ENCODE measurements at places on chromosomes 1 and 21. TPM values are rescaled to one million over a fixed set of nuclear protein-coding genes. Genes with fewer than 3 reads are reported as not detected.

ZNF436 gene
- total RNA-seq: 35.7 TPM

ZSWIM5 gene
- under 0.01 TPM for total RNA-seq

APCS gene
- total RNA-seq: not detected

FUCA1 gene
- 21.1 TPM for total RNA-seq

PLEKHG5 gene
- total RNA-seq: 45.2 TPM

WDR47 gene
- 16.8 TPM for total RNA-seq

TRPM2 gene
- under 0.01 TPM for total RNA-seq

RGS1 gene
- total RNA-seq: not detected

RNU1-4 gene
- total RNA-seq: 2,323 TPM

GBP5 gene
- total RNA-seq: 0.26 TPM

CLCA1 gene
- 0.26 TPM for total RNA-seq

MROH7 gene
- under 0.01 TPM for total RNA-seq

LCE1F gene
- not detected for total RNA-seq

VWA5B1 gene
- not detected for total RNA-seq

PLPP3 gene
- total RNA-seq: 2.2 TPM

KRTAP8-1 gene
- not detected for total RNA-seq

USH2A gene
- total RNA-seq: not detected

Measured in bronchial epithelial cell (primary cell).